ENCODE measurements at places on chromosomes 5 and 9.
A peak's percentile ranks its signal among the peaks of the same experiment; 100 is the strongest.

DNA sequence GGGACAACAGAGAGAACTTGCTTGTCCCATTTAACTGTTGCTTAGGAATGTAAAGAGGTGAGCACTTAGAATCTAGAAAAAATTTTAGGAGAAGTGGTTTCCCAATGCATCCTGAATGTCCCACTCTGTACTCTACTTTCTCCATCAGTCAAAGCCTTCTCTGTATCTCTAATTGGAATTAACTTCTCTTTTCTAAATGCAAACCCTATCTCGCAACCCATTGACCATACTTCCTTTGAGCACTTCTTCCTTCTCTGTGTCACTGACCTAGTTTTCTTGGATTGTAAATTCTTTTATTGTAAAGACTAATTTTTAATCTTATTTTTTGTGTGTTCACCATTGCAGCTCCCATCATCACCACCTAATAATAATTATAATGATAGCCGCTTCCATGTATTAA, 33.3 kb downstream of the ADRB2 start:
- DNase-seq = no peak

- DNase-seq = no peak
Measured at GRCh38 chr5:42572313-42572712, 149.1 kb downstream of the GHR start.

GRCh38 chr9:124840300-124840833, 12.9 kb upstream of the WDR38 start:
- no peak for DNase-seq

- DNase-seq = no peak
Measured at GRCh38 chr9:278651-279050, 64.0 kb downstream of the DOCK8 start.

- DNase-seq = no peak
Measured at GRCh38 chr9:83424831-83425230, 113.4 kb downstream of the FRMD3 start.

DNA sequence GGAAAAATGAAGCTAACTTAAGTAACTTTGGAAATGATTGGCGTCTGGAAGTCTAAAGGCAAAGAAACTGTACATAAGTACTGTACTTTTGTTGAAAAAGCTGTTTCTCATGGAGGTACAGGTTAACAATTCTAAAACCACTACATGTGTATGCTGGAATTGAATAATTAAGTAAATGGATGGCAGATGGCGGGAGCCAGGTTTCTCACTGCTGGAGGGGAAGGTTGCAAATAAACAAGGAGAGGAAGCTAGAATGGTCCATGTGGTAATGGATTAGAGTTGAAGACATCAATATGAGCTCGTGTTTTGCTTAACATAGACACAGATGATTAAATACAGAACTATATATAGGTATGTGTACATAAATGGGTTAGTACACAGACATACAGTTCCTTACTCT, 43.2 kb upstream of the ASTN2 start:
- DNase-seq = no peak

DNA sequence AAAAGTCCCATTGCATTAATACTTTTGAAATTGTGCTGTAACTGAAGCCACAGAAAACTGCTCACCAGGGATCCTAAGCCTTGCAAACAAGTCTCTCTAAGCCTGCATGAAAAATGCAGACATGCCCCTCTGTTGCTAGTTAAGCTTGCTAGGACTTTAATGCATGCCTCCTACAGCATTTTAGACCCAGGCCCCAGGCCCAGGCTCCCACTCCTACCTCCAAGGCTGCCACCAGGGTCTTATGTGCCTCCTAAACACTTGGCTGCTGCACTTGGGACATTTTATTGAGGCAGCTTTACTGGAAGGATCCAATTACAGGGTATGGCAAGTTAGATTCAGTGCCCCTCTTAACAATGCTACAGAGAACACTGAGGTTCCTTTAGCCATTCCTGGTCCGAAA, 467.3 kb upstream of the CLINT1 start:
- DNase-seq = no peak

- no peak for DNase-seq
Measured at GRCh38 chr9:134568116-134568515, 73.5 kb upstream of the COL5A1 start.

DNA sequence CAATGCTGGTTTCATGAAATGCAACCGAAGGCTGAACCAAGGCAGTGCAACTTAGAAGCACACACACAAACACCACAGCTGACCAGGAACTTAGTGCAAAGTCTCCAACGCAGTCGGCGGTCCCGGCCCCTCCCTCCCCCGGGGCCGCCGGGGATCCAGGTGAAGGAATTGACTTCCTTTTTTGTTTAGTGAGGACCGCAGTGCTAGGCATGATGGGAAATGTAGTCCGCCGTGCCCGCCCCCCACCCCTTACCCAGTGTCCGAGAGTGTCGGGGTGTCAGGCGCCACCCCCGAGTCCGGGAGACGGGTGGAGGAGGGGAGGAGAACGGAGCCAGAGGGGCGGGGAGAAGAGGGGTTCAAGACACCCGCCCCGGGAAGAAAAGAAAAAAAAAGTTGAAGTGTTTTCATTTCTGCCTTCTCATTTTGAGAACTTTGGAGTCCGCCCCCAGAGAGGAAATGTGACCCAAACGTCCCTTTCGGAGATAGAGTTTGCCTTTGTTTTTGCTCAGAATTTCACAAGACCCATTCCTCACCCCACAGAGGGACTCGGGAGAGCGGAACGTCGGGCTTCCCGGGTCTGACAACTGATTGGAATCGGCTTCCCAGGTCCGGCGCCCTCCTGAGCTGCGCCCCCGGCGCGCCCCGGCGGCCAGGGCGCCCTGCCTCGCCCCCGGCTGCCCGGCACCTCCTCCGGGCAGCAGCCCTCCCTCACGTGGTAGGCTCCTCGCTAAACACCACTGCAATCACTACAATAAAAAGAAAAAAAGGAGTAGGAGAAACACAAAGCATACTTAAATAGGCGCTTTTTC, 2.0 kb downstream of the IER5L start:
- DNase-seq = peak; percentile 80

GRCh38 chr9:86176468-86176867, 77.1 kb upstream of the GOLM1 start:
- peak; percentile 12 for DNase-seq

GRCh38 chr5:134466241-134467069, 54.8 kb upstream of the CDKN2AIPNL start:
- peak; percentile 98 for DNase-seq

GRCh38 chr5:165495829-165496380, 1990.5 kb downstream of the MAT2B start:
- peak; percentile 20 for DNase-seq

DNA sequence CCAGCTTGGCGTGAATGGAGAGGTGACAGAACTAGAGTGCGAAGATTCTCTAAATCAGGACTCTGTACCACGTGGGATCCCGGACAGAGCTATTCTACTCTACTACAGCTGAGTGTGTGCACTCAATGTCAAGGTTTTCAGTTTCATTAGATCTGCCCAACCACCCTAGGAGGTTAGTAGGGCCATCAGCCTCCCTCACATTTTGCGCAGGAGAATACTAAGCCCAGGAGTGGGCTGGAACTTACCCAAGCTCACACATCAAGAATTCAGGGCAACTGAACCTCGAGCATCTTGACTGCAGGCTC, 68.3 kb upstream of the TBC1D2 start:
- DNase-seq = no peak

GRCh38 chr5:160339406-160340130, 27.2 kb upstream of the CCNJL start:
- DNase-seq = no peak

DNA sequence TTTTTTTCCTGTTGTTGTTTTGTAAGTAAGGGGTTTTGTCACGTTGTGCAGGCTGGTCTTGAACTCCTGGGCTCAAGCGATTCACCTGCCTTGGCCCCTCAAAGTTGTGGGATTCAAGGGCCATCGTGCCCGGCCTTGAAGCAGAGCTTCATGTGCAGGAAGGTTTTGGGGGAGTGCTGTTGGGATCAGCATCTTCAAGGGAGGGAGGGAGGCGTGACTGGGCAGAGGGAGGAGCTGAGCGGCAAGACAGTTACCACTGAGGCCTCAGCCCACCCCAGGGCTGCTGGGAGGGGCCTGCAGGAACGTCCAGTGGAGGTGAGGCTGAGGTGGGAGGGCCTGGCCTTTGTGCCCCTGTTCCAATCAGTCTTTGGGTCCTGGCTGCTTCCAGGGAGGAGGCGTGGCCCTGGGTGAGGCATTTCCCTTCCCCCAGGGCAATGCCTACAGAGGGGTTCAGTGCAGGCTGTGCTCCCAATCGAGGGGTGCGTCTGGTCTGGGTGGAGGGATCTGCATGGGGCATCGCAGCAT, 21.4 kb downstream of the OR2V1 start:
- DNase-seq = no peak

DNA sequence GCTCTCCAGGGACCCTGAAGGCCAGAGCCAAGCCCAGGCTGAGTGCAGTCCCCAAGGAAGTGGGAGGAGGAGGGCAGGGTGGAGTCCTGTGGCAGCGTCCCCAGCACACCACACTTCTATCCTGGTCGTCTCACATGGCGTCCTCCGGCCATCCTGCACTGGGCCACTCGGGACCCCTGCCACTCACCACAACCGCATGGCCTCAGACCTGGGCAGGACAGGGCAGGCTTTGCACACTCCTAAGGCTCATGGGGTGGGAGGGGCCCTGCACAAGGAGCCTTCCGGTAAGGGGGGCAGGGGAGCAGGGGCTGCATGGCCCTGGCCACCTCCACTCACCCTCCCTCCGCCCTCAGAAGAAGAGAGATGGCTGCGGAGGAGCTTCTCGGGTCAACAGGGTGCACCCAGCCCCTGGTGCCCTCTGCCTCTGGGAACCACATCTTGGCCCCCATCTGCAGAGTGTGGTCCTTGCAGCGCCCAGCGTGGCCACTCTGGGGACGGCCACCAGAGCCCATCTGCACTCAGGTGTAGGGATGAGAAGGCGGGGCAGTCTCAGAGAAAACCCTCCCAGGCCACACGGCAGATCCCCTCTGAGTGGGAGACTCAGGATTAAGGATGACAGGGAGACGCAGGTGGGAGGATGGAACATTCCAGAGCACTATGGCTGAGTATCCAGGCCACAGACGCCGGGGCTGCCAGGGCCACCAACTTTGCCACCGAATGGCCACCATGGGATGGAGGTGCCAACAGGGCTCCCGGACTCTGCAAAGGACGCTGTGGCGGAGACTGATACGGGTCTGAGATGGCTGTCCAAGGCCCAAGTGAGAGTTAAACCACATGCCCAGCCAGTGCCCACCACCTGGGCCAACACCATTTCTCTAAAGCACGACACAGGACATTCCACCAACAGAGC, 7.6 kb downstream of the TPPP start:
- DNase-seq = no peak

Measured in MG63 (cell line).